ENCODE measurements at places on chromosomes 16 and 17.

- H3K36me3 ChIP-seq: no peaks in the 10 kb centered on the region
- H3K27me3 ChIP-seq: no peaks in the 10 kb centered on the region
- no peaks in the 10 kb centered on the region for H3K4me1 ChIP-seq
- no peak for DNase-seq
Measured at GRCh38 chr17:82957961-82958561, 118.2 kb upstream of the ZNF750 start.

DNA sequence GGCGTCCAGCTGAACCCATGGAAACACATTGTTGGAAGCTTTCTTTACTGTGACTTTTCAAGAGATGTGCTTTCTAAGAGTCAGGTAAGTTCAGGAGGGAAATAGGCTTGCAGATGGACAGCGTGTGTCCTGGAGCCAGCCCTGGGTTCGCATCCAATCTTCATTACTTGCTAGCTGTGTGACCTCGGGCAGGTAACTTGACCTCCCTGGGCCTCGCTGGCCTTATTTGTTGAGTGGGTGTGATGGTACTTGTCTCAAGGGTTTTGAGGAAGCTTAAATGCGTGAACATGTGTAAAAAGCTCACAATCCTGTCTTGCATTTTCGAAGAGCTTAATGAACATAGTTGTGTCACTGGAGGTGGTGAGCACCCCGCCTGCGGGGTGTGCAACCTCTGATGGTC lies 11.8 kb downstream of the ADGRG1 start:
- H3K4me3 ChIP-seq: no peak overlapping the region
- H3K36me3 ChIP-seq: no peaks in the 10 kb centered on the region
- no peaks in the 10 kb centered on the region for H3K4me1 ChIP-seq
- no peaks in the 10 kb centered on the region for H3K27me3 ChIP-seq
- no peak for DNase-seq

GRCh38 chr16:27238591-27238990 lies 30.0 kb downstream of the NSMCE1 start:
- no peak overlapping the region for H3K27ac ChIP-seq
- peaks cover 7% of the 10 kb centered on the region for H3K4me1 ChIP-seq
- no peaks in the 10 kb centered on the region for H3K27me3 ChIP-seq
- peak; percentile 10 for DNase-seq

DNA sequence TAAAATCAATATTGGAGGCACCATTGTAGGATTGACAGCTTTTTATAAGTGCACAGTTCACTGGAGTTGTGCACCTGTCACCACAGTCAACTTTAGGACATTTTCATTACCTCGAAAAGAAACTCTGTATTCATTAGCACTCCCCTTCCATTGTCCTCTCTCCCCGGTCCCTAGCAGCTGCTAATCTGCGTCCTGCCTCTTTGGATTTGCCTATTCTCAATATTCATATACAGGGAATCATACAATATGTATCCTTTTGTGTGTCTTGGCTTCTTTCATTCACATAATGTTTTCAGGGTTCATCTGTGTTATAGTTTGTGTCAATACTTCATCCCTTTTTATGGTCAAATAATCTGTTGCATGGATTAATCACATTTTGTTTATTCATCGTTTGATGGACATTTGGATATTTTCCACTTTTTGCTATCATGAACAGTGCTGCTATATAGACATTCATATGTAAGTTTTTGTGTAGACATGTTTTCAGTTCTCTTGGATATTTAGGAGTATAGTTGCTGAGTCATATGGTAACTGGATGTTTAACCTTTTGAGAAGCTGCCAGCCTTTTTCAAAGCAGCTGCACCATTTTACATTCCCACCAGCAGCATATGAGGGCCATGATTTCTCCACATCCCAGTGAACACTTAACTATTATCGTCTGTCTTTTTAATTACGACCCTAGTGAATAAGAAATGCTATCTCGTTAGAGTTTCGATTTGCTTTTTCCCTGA lies 9.8 kb downstream of the DNAJA3 start:
- no peak overlapping the region for H3K27ac ChIP-seq
- no peaks in the 10 kb centered on the region for H3K4me1 ChIP-seq
- H3K4me3 ChIP-seq: no peak overlapping the region
- no peaks in the 10 kb centered on the region for H3K27me3 ChIP-seq

GRCh38 chr16:4920826-4921225 lies 16.1 kb downstream of the PPL start:
- no peak for DNase-seq
- no peaks in the 10 kb centered on the region for H3K27me3 ChIP-seq
- H3K4me1 ChIP-seq: peaks cover 13% of the 10 kb centered on the region
- H3K36me3 ChIP-seq: no peaks in the 10 kb centered on the region
- no peak overlapping the region for H3K4me3 ChIP-seq

DNA sequence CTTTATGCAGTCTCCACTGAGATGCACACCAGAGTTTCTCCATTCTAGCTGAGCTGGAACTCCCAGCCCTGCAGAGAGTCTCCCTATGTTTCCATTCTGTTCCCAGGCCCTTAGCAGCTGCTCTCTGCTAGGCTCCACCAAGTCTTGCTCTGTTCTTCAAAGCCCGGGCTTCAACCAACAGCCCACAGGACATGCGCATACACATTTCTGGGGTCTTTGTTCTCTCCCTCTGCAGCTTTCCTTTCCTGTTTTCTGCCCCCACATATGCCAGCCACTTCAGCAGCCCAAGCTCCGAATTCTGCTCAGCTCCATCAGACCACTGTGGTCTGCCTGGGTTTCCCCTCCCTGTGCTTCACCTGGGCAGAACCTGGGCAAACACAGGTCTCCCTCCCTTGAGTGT lies 205.9 kb downstream of the CBLN1 start:
- H3K4me3 ChIP-seq: no peak overlapping the region
- H3K27ac ChIP-seq: no peak overlapping the region
- H3K4me1 ChIP-seq: no peaks in the 10 kb centered on the region
- no peaks in the 10 kb centered on the region for H3K27me3 ChIP-seq
- DNase-seq: no peak

DNA sequence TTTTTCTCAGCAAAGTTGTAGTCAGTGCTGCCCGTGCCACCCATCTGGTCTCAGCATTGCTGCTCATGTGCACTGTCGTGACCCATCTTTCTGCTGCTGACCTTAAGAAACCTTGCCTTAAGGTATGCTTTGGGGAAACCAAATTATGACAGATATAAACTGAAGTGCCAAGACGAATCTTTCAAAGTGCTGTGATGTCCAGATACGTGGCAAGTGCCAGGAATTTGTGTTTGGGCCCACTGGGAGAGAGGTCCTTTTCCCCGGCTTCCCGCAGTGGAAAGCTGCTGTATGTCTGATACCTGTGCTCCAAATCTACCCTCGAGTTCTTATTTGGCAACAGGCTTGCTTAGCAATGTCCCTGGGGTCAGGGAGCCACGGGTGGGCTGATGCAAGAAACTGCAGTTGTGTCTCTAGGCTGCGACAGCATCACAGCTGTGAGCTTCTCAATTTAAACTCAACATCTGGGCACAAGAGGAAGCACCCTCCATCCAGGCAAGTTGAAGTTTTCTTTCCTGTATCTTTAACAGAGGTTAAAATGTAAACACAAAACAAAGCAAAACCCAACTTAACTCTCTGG lies 30.3 kb upstream of the TOX3 start:
- H3K4me1 ChIP-seq: no peaks in the 10 kb centered on the region
- no peaks in the 10 kb centered on the region for H3K27me3 ChIP-seq
- DNase-seq: no peak

DNA sequence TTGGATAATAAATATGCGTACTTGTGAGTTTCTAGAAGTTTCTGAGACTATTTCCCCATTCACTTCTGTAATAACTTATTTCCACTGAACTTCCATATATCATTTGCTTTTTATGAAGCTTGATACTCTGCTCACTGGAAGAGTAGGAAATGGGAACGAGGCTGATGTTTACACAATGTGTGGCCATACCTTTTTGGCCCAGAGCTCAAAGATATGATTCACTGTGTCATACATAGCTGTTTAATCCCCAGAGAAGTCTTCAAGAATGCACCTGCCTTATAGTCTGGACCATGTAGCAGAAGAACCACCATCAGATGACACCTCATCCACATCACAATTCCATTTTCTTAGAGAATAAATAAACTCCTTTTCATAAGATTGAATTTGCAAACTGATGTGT lies 40.3 kb upstream of the TEKT3 start:
- no peaks in the 10 kb centered on the region for H3K4me1 ChIP-seq
- H3K4me3 ChIP-seq: no peak overlapping the region
- no peaks in the 10 kb centered on the region for H3K27me3 ChIP-seq
- no peak overlapping the region for H3K27ac ChIP-seq

DNA sequence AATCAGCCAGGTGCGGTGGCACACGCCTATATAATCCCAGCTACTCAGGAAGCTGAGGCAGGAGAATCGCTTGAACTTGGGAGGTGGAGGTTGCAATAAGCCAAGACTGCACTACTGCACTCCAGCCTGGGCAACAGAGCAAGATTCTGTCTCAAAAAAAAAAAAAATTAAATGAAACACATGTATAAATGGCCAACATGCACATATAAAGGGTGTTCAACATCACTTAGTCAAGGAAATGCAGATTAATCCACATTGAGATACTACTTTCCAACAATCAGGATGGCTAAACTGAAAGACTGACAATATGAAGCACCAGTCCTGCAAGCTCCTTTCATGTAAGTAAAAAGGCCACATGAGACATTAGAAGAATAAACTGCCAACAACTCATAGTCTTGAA lies 20.5 kb downstream of the USP32 start:
- no peaks in the 10 kb centered on the region for H3K27me3 ChIP-seq
- no peaks in the 10 kb centered on the region for H3K4me1 ChIP-seq
- no peak for DNase-seq
- no peak overlapping the region for H3K4me3 ChIP-seq
- no peak overlapping the region for H3K27ac ChIP-seq

DNA sequence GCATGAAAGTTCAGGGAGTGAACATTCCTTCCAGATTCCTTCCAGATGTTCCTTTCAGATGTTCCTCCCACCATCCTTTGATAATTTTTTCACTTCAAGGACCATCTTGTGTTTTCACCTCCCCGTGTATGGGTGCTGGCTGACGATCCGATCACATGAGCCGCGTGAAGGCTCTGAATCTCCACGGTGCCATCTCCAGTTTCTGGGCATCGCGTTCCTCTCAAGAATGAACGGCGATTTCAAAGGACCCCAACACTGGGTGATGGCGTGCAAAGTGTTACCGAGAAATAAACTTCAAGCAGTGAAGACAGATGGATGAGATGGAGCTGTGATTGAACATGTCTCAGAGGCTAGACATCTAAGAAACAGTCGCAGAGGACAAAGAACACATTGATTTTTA lies 245.3 kb downstream of the GSG1L start:
- H3K4me1 ChIP-seq: no peaks in the 10 kb centered on the region
- no peaks in the 10 kb centered on the region for H3K27me3 ChIP-seq
- DNase-seq: no peak

DNA sequence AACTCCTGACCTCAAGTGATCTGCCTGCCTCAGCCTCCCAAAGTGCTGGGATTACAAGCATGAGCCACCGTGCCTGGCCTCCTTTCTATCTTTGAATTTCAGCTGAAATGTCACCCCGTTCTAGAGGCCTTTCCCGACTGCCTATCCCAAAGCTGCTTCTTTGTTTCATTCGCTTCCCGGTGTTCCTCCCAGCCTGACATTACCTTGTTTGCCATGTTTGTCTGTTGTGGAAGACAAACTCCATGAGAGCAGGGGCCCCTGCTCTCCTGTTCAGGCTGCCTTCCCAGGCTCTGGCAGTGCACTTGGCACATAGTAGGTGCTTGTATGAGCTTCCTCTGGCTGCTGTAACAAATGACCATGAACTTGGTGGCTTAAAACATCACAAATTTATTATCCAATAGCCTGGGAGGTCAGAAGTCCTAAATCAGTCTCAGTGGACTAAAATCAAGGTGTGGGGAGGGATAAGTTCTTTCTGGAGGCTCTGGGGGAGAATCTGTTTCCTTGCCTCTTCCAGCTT lies 2.6 kb upstream of the CCL22 start:
- DNase-seq: no peak
- no peaks in the 10 kb centered on the region for H3K36me3 ChIP-seq
- H3K4me1 ChIP-seq: no peaks in the 10 kb centered on the region
- no peak overlapping the region for H3K4me3 ChIP-seq

- H3K36me3 ChIP-seq: peaks cover 4% of the 10 kb centered on the region
- no peaks in the 10 kb centered on the region for H3K27me3 ChIP-seq
- H3K4me3 ChIP-seq: no peak overlapping the region
- no peak overlapping the region for H3K27ac ChIP-seq
Measured at GRCh38 chr17:59067340-59067739, 39.3 kb downstream of the TRIM37 start.

- H3K36me3 ChIP-seq: no peaks in the 10 kb centered on the region
- H3K4me1 ChIP-seq: no peaks in the 10 kb centered on the region
- no peak for DNase-seq
- H3K27ac ChIP-seq: no peak overlapping the region
Measured at GRCh38 chr16:31401436-31401835, 8.3 kb downstream of the ITGAD start.

DNA sequence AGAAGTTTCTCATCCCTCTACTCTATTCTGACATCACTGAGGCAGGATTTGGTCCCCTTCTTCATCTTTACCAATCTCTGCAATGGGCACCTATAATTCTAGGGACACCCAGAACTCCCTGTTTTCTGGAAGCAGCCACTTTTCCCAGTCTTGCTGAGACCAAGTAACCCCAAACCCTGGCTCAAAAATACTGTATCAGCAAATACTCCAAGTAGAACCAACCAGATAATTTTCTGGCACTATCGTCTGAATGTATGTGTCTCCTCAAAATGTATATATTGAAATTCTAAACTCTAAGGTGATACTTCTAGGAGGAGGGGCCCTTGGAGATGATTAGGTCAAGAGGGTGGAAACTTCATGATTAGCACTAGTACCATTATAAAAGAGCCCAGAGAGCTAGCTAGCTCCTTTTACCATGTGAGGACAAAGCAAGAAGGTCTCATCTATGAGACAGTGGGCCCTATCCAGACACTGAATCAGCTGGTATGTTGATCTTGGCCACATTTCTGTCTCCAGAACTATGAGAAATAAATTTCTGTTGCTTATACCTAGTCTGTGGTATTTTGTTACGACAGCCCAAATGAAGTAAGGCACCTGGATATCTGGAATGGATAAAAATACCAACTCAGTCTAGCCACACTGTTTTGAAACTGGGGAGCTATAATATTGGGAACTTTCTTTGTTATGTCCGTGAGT lies 464.4 kb downstream of the CDH11 start:
- no peak overlapping the region for H3K4me3 ChIP-seq
- no peak for DNase-seq
- no peaks in the 10 kb centered on the region for H3K4me1 ChIP-seq

DNA sequence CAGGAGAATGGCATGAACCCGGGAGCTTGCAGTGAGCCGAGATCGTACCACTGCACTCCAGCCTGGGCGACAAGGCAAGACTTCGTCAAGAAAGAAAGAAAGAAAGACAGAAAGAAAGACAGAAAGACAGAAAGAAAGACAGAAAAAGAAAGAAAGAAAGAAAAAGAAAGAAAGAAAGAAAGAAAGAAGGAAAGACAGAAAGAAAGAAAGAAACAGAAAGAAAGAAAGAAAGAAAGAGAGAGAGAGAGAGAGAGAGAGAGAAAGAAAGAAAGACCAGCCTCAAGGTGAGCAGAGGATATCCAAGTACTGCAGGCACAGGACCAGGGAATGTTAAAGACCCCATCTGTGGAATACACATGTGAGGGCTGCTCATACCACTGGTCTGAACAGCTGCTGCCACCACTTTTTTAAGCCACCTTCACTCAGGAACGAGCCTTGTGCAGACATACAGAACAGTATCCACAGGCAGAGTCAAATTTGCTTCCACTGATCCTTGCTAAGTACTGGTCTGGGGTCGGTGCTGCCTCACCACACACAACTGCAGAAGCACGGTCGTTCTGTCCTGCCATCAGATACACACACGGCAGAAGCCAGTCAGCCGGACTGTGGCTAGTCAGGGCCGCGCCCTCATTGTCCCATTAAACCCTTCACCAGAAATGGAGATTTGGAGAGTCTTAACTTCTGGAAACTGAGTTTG lies 7.7 kb downstream of the RAB5C start:
- no peak overlapping the region for H3K4me3 ChIP-seq
- no peaks in the 10 kb centered on the region for H3K36me3 ChIP-seq
- no peak for DNase-seq
- no peaks in the 10 kb centered on the region for H3K27me3 ChIP-seq
